Heart left ventricle (tissue), 16 donors: ENCODE measurements at places on chromosomes 5 and 9.

- DNase-seq: no peak
These were observed 46.4 kb downstream of the DMXL1 start for GRCh38 chr5:119117237-119117636.

- DNase-seq: no peak
These were observed 524.2 kb downstream of the ACTL7B start for GRCh38 chr9:108331596-108331995.

DNA sequence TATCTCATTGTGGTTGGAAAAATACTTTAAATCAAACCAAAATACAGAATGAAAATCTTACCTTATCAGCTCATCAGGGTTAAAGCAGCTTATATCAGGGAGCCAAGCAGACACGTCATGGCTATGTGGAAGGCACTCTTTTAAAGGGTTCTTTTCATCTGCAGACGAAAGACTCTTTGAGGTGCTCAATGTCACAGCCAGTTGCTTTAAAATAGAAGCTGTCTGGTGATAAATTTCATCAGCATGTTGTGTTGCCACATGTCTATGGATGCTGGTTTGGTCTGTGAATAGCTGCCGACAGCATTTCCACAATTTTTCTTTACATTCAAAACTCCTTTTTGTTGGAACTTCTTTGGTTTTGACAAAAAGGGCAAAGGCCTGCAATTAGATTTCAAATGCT is 7.5 kb downstream of the TSTD2 start:
- DNase-seq: no peak

DNA sequence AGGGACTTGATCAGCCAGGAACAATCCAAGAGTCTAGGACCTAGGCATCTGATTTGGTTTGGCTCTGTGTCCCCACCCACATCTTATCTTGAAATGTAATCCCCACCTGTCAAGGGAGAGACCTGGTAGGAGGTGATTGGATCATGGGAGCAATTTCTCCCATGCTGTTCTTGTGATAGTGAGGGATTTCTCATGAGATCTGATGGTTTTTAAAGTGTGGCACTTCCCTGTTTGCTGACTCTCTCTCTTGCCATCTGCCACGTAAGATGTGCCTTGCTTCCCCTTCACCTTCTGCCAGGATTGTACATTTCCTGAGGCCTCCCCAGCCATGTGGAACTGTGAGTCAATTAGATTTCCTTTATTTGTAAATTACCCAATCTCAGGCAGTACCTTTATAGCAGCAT is 201.7 kb upstream of the ACTBL2 start:
- no peak for DNase-seq

DNA sequence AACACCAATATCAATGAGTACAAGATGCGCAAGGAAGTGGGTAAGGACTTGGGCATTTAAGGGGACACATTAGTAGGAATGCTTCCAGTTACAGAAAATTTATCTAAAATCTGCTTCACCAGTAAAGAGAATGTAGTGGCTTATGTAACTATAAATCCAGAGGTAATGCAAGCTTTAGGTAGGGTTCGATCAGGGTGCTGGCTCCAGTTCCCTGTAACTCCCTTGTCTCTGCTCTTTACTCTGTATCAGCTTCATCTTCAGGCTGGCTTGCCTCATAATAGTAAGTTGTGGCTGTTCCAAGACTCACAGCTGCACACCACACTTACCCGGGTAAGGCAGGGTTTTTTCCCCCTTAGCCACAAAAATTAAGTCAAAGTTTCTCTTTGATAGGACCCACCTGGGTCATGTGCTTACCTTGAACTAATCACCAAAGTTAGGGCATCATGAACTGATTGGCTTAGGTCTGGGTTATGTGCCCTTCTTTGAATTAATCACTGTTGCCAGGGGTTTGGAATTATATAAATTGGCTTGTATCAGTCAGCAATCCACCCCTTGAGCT is 35.5 kb downstream of the ARHGEF37 start:
- DNase-seq: no peak

- DNase-seq: no peak
These were observed 278.0 kb downstream of the CETN3 start for GRCh38 chr5:90131383-90132133.

DNA sequence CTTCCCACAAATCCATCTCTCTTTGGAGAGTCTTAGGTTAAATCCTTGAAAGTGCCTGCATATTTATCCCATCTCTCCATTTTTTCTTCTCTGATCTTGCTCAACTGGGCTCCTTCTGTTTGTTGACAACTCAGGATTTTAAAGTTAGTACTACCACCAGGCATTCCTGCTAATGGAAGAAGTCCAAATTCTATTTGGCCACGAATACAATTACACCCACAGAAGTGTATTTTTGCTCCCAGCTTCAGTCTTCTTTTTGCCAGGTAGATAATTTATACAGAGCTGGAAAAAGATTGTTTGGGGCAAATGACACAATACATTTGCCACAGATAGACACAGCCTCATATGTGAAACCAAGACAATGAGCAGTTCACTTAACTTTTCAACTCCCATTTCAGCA is 74.8 kb downstream of the CETN3 start:
- DNase-seq: no peak

DNA sequence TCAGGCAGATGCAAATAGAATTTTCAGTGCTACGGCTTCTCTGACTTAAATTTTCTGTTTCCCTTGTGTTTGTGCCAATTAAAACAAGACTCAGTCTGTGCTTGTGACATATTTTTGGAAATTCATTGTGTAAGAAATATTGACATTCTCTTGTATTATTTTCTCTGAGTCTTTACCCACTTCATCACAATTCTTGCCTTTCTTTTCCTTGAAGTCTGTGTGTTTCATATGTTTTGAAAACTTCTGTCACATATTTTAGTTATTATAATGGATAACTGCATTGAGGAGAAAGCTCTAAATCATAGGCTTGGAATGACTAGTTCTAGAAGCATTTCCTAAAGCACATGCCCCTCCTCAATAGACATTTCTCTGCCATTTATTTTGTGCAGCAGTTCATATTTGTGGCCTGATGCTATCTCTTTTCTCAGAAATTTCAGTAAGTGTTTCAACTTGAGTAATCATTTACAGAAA is 206.6 kb downstream of the PALM2AKAP2 start:
- DNase-seq: no peak

GRCh38 chr5:178237431-178238312 is 5.1 kb upstream of the PHYKPL start:
- no peak for DNase-seq

- no peak for DNase-seq
These were observed 524 bp downstream of the CCNB1 start for GRCh38 chr5:69167493-69167855.

DNA sequence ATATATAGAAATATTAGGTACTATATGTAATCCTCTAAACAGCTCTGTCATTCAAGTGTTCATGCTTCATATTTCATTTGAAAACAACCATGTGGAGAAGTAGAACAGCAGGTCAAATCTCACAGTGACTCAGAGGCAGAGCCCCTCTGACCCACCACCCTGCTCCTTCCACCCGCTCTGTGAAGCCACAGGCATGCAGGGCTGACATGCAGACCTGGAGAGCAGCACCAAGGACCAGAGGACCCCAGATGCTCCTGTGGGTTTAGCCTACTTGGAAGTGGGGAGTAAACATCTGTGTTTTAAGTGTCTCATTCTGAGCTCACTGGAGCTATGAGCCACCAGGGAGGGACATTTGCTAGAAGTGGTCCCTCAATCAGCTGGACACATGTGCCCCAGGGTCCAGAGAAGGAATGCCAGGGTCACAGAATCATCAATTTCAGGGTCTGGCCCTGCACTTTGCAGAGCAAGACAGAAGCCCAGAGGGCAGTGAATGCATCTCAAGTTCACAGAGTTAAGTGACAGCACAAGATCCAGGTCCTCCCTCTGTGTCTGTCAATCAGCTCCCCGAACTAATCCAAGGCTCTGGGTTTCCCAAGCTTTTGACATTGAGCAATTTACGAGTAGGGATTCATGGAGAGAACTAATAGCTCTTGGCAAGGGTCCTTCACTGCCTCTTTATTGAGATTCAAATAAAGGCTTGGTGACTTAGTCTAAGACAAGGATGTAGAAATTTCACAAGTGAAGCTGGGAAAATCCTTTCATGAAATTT is 441.1 kb downstream of the SEMA5A start:
- no peak for DNase-seq

GRCh38 chr5:149309354-149309753 is 35.9 kb upstream of the GRPEL2 start:
- no peak for DNase-seq

GRCh38 chr9:133113949-133114885 is 6.8 kb downstream of the RALGDS start:
- DNase-seq: peak; percentile 81

DNA sequence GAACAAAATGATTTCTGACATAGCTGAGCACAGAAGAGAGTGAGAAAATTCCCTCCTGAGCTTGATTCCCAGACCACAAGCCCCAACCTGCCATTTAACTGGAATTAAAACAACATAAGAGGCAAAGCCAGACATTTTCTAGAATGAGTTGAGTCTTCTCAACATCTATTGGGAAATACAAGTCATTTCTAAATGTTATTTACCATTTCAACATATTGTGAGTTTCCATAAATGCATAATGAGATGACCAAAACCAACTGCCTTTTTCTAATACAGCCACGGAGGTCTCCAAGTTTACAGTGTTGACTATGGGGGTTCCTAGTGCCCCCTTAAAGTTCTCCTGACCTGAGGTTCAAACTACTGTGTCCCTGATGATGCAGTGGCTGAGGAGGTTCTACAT is 20.0 kb downstream of the SH3TC2 start:
- no peak for DNase-seq

GRCh38 chr9:106772523-106773290 is 90.3 kb upstream of the ZNF462 start:
- no peak for DNase-seq

GRCh38 chr9:115192835-115193525 is 75.0 kb upstream of the TNC start:
- DNase-seq: no peak

DNA sequence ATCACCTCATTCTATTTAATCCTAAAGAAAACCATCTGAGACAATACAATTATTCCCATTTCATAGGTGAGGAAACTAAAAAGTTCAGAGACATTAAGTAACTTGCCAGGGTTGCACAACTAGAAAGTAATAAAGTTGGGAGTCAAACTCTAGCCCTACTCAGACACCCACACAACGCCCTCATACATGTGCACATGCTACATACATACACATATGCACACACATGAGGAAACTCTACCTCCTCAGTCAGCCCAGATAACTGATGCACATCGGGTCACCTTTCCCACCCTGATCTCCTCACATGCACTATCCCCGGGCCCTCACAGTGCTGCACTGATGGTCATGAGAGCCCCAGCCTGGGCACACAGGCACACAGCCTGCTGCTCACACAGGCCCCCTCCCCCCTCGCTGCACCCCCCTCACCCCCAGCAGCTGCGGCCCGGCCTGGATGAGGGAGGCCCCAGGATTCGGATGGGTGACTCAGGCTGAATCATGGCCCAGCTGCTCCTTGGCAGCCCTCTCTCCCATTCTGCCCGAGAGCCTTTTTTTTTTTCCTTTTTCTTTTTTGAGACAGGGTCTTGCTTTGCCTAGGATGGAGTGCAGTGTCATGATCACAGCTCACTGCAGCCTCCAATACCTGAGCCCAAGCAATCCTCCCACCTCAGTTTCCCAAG is 5.0 kb upstream of the GPRIN1 start:
- DNase-seq: no peak

DNA sequence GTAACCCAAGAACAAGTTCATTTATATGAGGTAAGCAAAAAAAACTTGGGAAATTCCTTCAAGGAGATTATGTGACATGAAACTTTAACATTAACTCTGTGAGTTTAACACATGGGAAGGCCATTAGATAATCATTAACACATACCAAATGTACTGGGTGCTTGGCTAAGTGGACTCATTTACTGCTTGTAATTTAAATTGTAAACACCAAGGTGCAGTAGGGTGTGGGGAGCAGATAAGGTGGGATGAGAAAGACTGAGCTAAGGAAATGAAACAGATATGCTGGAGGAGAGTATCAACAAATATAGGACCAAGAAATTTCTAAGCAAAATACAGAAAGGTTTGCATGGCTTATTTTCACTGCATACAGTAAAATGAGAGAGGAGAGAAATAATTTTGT is 2384.8 kb upstream of the ACO1 start:
- no peak for DNase-seq

DNA sequence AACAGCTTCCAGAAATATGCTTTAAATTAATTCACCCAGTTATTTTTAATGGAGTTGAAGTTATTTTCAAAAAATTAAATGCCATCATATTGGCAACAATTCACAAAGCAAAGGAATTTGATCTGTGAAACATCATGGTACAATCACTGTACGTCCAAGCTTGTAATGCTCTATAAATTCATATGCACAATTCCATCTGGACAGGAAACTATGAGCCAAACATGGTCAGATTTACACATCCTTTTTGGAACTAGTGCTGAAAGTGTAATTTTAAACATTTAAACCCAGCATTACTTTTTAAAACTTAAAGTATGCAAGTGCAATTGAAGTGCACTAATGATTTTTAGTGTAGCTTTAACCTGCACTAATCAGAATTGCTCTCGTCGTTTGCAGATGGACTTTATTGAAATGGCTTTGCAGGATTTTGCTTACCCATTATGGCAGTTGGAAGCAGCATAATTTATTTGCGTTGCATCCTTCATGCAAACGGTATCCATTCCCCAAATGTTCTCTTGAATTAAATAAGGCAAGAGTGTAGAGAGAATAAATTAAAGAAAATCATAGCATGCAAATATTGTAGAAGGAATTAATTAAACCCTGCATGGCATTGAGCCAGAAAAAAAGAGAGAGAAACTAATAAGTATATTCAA is 21.0 kb upstream of the OR13F1 start:
- no peak for DNase-seq

GRCh38 chr9:20650750-20651299 is 28.5 kb upstream of the MLLT3 start:
- DNase-seq: no peak

DNA sequence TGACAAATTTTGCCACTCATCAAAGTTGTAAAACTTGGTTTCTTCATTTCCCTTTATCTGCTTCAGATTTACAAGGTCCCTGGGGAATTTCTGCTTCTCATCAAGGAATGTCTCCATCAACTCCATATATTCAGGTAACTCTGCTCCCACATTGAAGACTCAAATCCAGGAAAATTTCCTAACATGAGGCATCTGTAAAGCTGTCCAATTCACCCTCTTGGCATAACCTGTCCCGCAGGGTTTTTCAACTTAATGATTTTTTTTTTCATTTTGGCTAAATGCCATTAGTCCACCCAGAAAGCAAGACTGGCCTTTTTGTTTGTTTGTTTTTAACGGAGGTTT is 50.2 kb upstream of the SLC30A5 start:
- no peak for DNase-seq
